CD4-positive, alpha-beta T cell treated with Interleukin-6 for 4 hours (primary cell): ENCODE measurements at places on chromosomes 13 and 19.

- DNase-seq = no peak
Measured at GRCh38 chr13:25267715-25268114, 19.6 kb downstream of the MTMR6 start.

GRCh38 chr19:7928741-7929701 lies 3.1 kb upstream of the CTXN1 start:
- peak; percentile 73 for DNase-seq

DNA sequence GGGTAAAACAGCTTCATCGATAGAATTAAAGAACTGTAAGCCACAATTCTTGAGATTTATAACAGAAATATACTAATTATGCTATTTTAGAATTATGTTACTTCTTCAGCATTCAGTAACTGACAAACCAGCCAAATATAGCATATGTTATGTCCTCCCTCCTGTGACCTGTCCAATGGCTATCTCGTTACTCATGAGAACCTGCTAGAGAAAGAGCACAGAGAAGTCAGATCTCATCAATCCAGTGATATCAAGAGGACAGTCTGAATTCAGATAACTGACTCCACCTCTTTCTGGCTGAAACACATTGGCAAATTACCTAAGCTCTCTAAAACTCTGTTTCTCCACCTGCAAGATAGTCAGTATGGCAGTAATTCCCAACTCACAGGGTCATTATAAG lies 170.4 kb downstream of the FGF14 start:
- no peak for DNase-seq

GRCh38 chr13:31909864-31910551 lies 121.6 kb upstream of the FRY start:
- DNase-seq = peak; percentile 67

DNA sequence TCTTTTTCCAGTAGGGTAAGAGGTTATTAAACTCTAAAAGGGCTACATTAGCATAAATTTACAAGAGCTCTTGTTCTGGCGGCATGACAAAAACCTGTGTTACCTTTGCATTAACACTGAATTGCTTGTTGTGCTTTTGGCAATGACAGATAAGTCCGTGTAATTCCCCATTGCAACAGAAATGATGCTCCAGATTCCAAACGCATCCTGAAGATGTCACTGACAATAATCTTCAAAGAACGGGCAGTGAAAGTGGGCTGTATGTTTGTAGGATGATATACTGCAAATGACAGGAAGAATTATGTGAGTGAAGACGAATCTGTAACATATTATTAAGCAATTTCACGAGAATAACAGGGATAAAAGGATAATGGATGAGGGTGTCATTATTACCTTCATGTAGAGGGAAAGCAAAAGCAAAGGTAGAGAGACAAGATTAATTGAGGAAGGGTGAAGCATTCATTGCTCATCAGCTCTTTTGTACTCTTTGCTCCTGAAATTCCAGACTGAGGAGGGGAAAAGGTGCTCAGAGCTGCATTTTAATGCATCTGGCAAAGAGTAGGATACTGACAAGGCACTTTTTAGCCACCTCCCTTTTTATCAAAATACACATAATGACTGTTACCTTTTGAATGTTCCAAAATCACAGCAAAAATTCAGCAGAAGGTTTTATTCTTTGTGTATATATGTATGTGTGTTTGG lies 38.5 kb upstream of the MAB21L1 start:
- no peak for DNase-seq

GRCh38 chr13:47081246-47081645 lies 184.4 kb upstream of the HTR2A start:
- no peak for DNase-seq

- DNase-seq = no peak
Measured at GRCh38 chr19:47438793-47439220, 19.5 kb upstream of the MEIS3 start.

DNA sequence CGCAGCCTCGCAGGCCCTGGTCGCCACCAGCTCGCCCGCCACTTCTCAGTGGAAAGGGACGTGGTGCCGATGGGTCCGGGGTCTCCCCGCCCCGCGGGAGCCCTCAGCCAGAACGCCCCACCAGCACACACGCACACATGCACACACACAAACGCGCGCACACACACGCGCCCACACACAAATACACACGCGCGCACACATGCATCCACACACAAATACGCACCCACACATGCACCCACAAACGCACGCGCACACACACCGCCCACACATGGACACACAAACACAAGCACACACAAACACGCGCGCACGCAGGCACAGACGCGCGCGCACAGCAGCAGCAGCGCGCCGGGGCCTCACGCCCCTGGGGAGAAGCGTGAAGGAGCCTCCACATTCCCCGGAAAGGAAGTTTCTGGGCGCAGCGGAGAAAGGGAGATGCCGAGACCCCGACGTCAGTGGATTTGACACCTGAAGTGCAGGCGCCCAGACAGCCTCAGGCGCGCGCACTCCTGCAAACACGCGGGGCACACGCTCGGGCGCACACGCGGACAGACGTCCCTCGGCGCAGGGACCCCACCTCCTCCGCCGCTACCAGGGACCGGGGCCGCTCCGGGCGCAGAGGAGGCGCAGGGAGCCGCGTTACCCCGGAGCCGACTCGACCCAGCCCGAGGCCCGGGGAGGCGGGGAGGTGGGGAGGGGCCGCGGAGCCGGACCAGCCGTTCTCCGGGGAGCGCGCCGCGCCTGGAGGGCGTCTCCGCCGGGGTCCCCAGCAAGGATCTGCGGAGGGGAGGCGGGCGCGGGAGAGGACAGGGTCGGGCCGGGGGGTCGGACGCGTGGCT lies 622 bp downstream of the RASA3 start:
- DNase-seq = peak; percentile 52

DNA sequence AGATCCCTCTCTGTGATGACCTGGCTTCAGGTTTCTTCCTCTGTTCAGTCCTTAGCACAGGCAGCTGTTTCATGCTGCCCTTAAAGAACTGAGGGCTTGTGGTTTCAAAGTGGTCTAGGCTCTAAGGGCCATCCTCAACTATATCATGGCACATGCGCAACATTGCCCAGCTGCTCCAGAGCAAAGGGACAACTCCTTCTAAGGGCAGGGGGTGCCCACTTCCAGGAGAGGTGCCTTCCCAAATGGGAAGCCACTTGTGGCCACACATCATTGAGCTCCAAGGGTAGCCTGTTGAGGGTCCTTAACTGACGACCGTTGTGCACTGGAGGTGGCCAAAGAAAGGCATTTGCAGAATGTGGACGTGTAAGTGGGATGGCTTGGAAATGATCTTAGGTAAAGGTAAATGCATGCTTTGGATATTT lies 7.3 kb downstream of the GPR183 start:
- DNase-seq = no peak

GRCh38 chr13:45718992-45719391 lies 16.9 kb downstream of the CBY2 start:
- DNase-seq = no peak

DNA sequence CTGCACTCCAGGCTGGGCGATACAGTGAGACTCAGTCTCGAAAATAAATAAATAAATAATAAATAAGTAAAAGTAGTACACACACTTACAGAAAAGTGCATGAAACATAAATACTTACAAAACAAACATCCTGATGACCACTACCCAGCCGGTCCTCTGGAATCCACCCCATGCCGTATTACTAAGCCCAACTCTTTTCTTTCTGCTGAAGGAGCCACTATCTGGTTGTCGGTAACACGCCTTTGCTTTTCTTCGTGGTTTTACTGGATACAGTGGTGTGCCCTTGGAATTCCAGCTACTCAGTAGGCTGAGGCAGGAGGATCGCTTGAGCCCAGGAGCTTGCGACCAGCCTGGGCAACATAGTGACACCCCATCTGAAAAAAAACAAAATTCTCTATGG lies 39.4 kb downstream of the CELF5 start:
- no peak for DNase-seq

- DNase-seq = no peak
Measured at GRCh38 chr13:20398459-20398858, 127.2 kb downstream of the CRYL1 start.

DNA sequence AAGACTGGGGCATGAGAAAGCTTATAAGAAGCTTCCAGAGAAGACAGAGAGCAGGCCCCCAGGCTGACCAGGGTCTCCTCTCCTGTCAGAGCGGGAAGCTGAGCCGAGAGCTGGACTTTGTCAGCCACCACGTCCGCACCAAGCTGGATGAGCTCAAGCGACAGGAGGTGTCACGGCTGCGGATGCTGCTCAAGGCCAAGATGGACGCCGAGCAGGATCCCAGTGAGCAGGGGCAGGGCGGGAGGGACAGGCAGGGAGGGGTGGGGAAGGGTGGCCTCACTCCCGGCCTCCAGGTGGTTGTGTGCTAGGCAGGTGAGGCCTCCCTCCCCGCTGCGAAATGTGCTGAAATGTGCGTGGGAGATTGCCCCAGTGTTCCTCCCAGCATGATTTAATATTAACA lies 5.6 kb downstream of the NUCB1 start:
- DNase-seq = no peak

GRCh38 chr13:42405665-42406390 lies 133.9 kb downstream of the AKAP11 start:
- DNase-seq = peak; percentile 20

- DNase-seq = no peak
Measured at GRCh38 chr13:43221611-43222010, 198.2 kb downstream of the DNAJC15 start.

DNA sequence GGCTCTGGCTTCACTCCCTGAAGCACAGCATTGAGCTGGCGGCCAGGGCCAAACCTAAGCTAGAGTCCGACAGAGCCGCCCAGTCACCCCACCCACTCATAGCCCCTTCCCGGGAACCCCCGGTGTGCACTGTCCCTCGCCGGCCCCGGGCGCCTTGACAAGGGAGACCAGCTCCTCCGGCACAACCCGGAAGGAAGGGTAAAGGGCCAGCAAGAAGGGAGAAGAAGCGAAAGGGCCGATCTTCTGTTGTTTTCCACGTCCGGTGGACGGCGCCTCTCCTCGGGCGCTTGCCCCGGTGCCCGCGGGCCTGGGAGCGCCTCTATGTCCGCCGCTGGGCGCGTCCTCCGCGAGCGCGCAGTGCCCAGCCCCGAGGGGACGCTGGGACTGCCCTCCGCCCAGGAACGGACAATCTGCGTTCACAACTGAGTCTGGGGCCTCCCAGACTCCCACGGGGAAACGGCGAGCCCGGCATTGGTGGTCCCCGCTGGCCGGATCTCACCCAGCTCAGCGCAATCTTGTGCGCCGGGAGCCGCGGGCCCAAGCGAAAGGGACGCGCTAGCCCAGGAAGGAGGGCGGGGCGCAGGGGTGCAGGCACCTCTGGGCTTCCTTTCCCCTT lies 172.5 kb upstream of the MIR17HG start:
- no peak for DNase-seq

- no peak for DNase-seq
Measured at GRCh38 chr13:73106513-73107178, 47.8 kb downstream of the KLF5 start.
